ENCODE measurements at places on chromosomes 1 and 21.

GRCh38 chr1:237258871-237259270 is 216.9 kb downstream of the RYR2 start:
- DNase-seq: no peak

DNA sequence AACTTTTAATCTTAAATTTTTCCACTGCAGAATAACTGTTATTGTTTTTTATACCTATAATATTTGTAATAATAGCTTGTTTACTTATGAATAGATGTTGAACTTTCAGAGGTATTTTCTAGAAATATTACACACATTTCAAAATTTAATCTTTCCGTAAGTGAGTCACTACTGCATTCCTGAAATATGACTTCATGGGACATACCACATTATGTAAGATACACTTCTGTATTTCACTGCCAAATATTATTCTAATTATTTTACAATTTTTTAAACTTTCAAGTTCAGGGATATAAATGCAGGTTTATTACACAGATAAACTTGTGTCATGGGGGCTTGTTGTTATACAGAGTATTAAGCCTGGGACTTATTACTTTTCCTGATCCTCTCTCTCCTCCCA is 2220.5 kb downstream of the NCAM2 start:
- peak; percentile 60 for DNase-seq

DNA sequence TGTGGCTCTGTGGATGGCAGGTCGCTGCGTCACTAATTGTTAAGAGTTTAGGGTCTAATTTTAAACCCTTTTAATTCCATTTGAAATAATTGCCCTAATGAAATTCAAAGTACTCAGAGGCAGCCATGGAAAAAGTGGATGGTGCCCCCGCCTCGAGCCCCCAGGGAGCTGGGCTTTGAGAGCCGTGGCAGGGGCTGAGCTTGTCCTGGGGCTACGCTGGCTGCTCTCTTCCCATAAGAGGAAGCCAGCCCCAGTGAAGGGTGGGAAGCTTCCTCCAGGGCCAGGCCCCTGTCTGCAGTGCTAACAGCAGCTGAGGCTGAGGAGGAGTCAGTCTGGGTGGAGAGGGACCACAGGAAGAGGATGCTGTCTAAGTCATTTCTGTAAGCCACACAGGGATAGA is 315.0 kb upstream of the POU3F1 start:
- no peak for DNase-seq

DNA sequence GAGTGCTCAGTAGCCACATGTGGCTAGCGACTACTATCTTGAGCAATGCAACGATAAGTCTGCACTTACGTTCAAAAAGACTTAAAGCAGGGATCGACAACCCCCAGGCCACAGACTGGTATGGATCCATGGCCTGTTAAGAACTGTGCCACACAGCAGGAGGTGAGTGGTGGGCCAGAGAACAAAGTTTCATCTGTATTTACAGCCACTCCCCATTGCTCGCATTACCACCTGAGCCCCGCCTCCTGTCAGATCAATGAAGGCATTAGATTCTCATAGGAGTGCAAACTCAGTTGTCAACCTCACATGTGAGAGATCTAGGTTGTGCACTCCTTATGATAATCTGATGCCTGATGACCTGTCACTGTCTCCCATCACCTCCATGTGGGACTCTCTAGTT is 103.6 kb upstream of the ZRANB2 start:
- no peak for DNase-seq

- DNase-seq: no peak
These were observed 16.4 kb downstream of the CD2 start for GRCh38 chr1:116770625-116771024.

DNA sequence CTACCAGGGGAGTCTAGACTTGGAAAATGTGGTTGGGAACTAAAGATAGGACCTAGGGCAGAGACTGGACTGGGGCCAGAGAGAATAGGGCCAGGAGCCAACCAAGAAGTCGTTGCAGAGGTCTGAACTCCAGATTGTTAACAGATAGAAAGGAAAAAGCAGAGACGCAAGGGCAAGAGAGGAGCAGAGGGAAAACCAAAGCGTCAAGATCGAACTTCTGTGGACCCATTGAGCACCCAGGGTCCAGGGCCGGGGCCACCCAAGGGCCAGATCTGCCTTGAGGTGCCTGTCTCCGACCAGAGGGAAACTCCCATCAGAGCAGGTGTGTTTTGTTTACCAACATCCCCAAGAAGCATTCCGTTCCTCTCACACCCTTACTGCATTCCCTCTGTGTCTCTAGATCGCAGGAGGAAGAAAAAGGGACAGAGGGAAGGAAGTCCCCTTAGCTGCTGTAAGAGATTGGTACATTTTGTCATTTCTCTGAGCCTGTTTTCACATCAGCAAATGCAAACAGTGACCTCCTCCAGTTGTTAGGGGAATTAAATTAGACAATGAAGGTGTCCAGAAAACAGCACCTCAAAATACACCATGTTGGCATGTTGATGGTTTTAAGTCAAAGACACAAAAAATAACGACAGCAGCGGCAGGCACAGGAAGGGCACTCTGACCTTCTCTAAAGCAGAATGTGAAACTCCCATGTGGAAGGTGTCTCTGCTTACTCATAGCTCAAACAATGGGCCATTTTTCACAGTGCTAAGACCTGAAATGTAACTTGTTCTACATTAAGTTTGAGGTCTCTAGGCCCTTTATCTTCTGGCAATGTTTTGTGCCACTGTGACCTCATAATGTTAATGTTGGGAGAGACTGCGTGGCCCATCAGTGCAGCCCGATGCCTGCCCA is 105.8 kb upstream of the RAB4A start:
- peak; percentile 30 for DNase-seq

GRCh38 chr1:154813846-154814505 is 56.1 kb downstream of the KCNN3 start:
- DNase-seq: no peak

- DNase-seq: no peak
These were observed 31.5 kb downstream of the RGS8 start for GRCh38 chr1:182652933-182653332.

GRCh38 chr1:216224233-216224632 is 199.0 kb downstream of the USH2A start:
- peak; percentile 63 for DNase-seq

- DNase-seq: no peak
These were observed 843.1 kb downstream of the KCNT2 start for GRCh38 chr1:195765099-195765498.

DNA sequence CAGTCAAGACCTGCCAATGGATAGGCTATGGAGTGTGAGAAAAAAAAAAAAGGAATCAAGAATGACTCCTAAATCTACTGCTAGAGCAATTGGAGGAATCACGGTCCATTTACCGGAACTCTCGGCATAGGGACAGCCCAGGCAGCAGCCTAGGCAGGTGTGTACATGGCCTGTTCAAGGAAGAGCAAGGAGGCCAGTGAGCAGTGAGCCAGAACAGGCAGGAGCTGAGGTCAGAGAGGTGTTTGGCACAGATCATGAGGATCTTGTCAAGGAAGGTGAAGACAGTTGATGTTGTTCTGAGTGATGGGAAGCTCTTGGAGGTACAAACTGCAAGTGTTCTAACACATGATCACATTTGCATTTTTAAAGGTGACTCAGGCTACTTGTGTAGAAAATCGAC is 40.6 kb upstream of the HHAT start:
- no peak for DNase-seq

DNA sequence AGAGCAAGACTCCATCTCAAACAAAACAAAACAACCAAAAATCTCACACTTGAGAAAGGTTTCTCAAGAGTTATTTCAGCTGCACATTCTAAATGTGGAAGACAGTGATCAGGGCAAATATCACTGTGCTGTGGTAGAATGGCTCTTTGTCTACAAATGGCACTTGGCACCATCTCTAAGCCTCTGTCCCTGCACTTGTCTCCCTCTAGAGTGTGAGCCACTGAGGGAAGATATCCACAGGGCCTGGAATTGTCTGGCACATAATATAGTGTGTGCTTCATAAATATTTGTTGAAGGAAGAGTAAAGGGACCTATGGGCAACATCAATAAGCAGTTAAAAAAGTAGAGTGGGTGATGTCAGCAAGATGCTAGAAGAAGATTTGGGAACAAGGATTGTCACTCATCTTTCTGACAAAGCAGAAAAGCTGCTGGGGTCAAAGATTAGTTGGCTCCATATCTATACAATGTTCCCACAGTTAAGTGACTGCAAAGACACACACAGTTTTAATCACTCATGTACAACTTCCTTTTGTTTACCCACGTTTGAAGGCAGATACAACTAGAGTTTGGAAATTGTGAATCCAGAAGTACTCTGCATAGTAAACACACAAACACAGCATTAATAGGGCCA is 19.1 kb downstream of the CD101 start:
- no peak for DNase-seq

- DNase-seq: peak; percentile 33
These were observed 18.2 kb downstream of the PHLDA3 start for GRCh38 chr1:201450721-201451291.

DNA sequence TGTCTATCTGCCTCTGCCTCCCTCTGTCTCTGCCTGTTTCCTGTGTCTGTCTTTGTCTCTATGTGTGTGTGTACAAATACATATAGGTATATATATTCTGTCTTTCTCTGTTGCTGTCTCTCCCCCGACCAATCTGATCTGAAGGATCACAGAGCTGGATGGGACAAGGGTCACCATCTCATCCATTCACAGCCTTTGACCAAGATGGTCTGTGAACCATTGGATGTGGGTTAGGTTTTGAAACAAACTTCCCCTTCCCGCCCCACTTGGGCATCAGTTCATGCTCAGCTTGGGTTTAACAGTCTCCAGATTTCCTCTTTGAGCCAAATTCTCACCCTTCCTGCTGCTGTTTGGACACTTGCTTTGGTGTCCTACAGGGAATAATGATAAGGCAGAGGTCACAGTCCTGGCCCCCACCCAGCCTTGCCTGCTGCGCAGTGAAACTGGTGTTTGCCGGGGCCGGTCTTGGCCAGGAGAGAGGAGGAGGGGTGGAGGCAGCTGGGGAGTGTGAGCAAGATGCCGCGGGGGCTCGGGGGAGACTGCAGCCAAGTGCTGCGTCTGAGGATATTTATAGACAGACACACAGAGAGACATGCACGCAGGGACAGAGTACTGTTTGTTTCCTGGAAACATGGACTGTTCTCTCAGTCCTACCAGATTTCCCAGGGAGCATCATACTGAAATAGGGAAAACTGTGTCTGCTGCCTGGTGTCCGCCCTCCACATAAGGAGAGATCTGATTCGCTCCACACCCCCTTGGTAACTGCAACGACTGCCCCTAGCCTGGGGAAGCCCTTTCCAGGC is 27.0 kb upstream of the BTG2 start:
- no peak for DNase-seq

- DNase-seq: no peak
These were observed 3.6 kb downstream of the GPR157 start for GRCh38 chr1:9125325-9125724.

GRCh38 chr1:168693197-168693871 is 35.7 kb downstream of the DPT start:
- no peak for DNase-seq

DNA sequence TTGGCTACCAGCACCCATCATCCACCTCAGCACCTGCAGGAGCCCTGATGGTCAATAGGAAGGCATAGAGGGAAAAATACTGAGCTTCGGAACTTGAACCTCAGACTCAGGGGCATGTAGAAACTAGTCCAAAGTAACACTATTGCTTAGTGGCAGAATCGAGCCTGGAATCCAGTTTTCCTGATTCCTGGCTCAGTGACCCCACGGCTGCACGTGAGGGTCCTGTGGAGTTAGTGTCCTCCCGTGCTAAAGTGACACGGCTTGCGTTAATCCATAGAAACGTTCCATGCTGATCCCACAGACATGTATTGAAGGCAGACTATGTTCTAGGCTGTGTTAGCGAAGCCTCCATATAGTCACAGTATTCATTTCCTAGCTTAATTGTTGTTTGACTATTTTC is 747.0 kb upstream of the TPTE start:
- DNase-seq: no peak

DNA sequence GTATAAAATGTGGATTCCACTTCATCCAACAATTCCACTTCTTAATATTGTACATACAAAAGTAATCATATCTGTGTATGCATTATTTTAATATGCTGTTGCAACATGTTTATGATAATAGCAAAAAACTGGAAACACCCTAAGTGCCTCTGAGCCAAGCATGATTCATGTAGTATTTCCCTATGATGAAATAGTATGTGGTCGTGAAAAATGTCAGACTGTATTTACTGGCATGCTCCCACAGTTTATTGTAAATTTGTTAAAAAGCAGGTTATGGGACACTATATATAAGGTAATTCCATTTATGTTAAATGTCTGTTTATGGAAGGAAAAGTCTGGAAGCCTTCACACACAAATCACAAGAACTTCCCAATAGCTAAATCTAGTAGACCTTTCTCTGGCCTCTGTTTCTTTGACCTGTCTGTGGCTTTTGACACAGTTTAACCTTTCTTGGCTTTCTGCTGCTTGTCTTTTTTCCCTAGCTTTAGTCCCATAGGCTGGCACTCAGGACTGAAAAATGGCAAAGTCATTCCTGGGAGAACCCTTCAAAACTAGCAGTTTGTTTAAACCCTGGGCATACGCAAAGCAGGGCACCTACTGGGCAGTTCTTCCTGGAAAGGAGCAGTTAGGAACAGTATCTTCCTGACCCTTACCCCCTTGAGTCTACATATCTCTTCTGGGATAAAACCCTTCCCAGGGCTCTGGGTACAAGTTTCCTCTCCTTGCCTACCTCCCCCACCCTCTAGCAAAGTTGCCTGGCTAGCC is 65.4 kb upstream of the ARTN start:
- DNase-seq: peak; percentile 60

- no peak for DNase-seq
These were observed 6.9 kb downstream of the TFF3 start for GRCh38 chr21:42308161-42308913.

DNA sequence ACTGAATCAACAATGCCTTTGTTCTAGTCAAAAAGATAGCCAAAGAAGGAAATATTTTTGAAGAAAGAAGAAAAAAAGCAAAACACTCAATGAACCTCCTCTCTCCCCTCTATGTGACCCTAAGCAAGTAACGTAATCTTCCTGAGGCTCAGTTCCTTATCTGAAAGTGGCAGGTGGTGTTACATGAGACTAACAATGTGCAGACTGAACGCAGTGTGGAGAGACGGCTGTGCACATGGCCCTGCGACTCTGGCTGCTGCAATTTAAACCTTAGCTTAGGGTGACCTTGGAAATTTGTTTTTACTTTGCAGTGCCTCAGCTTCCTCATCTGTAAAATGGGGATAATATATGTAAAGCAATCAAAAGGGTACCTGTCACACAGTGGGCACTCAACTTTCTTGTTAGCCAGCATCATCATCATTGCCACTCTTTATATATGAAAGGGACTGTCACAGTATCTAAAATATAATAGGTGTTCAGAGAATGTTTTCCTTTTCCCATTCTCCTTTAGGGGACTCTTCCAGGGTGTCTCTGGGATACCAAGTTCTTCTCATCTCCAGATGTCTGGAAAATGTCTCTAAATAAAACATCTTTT is 100.1 kb upstream of the JUN start:
- DNase-seq: no peak
